ENCODE measurements at places on chromosomes 13 and 19.

DNA sequence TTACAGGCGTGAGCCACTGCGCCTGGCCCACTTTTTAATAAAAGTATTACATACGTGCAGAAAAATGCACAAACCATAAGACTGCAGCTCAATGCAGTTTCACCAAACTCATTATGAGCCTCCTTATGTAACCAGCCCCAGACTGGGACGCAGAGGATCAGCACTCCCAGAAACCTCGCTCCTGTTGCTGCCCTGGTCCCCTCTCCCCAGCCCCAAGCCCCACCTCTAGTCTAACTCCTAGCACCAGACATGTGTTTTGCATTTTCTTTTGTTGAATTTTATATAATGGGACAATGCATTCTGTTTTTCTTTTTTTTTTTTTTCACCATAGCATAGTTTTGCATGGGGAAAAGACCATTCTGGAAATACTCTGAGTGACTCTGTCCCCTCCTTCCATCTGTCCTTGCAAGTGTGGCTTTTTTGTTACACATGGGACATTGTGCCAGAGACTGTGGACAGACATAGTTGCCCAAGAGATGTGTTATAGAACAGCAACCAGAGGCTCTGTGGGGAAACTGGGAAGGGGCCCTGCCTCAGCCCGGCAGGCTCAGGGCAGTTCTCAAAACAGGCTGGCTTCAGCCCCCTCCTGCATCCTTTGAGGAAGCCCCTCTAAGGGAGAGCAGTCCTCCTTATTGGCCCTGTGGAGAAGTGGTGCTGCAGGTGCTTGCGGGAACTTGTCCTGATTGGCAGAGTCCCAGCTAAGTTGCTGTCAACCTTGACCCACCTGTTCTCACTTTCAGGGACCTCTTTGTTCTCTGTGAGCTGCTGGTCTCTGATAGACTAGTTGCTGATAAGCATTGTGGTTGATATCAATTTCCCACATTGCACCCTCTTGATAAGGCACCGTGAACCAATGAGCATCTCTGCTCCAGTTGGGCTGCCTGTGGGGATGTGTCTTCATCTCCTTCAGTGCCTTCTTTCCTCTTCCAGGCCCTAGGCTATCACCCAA lies 13.8 kb upstream of the OLFM4 start:
- no peak for DNase-seq

DNA sequence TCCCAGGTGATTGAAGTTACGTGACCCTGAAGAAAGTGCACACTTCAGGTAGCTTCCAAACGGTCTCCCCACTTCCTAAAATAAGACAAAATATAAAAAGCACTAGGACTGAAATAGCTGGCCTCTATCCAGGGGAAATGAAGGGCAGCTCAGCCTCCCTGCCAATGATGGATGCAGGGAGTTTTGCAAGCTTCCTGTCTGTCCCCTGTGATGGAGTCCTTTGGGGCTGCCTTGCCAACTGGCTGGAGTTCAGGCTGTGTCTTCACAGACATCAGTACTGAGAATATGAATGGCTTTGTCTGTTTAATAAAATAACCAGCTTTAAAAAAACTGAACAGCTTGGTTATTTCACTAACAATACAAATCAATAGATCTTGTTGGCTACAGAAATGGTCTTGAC lies 101.4 kb upstream of the GPR12 start:
- no peak for DNase-seq

- peak; percentile 22 for DNase-seq
These were observed 8.9 kb downstream of the ACTN4 start for GRCh38 chr19:38656171-38656981.

DNA sequence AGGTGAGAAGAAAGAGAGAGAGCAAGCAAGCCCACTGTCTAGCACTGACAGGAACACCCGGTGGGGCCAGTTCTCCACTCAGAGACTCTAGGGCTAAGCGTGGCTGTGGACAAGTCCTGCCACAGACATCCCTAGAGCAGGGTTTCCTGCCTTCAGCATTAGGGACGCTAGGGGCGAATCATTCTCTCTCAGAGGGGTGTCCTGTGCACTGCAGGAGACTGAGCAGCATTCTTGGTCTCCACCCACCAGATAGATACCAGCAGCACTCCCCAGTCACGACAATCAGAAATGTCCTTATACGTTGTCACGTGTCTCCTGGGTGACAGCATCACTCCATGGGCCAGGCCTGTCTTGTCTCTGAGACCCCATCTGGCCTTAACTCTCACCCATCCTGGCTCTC lies 1.5 kb downstream of the OR10H1 start:
- no peak for DNase-seq

GRCh38 chr19:16019691-16020448 lies 56.4 kb upstream of the TPM4 start:
- DNase-seq, result no peak

DNA sequence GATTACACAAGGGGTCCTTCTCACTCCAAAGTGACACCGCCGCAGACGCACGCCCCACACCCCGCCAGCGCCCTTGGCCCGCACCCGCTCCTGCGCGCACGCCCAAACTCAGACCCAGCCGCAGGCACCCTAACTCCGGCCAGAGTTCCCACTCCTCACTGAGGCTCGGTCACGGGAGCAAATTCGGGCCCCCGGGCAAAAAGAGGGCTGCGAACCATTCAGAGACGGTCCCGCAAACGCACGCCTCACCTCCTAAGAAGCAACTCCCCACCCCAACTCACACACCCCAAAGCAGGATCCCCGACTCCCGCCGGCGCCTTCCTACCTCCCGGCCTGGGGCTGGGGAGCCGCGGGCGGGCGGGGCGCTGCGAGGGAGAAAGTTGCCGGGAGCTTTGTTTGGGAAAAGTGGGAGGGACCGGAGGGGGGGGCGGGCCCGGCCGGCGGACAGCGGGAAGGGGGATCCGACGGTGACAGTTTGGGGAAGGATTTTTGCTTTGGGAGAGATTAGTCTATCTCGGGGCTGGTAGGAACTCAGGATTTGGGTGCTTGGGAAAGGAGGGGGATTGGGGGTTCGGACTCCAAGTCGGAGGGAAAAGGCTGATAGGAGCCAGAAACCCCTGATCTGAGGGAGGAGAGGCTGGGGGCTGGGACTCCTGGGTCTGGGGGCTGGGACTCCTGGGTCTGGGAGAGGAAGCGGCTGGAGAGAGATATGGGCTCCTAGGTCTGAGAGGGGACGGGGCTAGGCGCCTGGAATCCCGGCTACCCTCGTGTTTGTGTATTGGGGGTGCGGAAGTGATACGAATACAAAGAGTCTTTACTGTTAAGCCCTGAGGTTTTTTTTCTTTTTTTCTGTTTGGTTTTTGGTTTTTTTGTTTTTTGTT lies at the start of gene TEAD2:
Gene TEAD2 (minus strand): TSS at position 369 of the 881 bp plus-strand sequence. CDS start 2,341 bp downstream, outside the sequence.
- DNase-seq, result no peak

DNA sequence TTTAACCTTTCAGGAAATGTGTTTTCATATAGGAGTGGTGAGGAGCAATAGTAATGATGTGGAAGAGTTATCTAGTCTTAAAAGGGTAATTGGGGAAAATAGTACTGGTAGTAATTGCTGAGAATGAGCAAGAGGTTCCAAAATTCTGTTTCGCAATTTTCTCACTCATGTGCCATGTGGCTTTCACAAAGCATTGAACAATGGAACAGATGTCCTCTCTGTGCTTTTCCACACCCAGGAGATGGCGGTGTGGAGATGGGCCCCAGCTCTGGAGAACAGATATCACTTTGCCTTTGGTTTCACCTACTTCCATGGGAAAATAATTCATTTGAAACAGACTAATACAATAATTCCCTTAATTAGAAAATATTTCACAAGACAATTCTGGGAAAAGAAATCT lies 170.0 kb upstream of the SLC10A2 start:
- DNase-seq, result no peak

DNA sequence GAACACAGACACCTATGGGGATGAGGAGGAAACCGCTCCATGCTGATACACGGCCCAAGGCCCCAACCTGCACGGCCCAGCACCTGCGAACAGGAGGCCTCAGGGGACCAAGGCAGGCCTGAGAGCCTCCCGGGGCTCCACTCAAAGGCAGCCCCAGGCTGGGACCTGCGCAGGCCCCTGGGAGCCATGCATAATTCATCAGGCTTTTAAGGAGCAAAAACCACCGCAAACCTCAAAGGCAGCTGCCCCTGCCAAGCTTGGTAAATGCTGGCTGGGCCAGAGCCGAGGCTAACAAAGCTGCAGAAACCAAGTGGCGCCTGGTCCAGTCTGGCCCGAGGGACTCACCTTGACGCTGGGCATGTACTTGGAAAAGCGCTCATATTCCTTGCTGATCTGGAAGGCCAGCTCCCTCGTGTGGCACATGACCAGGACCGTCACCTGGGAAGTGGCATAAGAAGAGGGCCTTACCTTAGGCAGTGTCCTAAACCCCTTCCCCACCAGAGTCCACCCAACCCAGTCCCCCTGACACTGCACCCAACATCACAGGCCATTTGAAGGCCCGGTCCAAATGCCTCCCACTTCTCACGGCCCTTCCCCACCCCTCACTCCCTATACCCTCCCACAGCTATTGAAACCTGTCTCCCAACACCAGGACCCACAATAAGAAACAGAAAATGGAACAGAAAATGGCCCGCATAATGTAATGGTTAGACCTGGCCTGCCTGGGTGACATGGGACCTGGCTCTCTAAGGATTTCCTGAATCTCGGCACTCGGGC lies 7.8 kb downstream of the DDX39A start:
- DNase-seq, result no peak

DNA sequence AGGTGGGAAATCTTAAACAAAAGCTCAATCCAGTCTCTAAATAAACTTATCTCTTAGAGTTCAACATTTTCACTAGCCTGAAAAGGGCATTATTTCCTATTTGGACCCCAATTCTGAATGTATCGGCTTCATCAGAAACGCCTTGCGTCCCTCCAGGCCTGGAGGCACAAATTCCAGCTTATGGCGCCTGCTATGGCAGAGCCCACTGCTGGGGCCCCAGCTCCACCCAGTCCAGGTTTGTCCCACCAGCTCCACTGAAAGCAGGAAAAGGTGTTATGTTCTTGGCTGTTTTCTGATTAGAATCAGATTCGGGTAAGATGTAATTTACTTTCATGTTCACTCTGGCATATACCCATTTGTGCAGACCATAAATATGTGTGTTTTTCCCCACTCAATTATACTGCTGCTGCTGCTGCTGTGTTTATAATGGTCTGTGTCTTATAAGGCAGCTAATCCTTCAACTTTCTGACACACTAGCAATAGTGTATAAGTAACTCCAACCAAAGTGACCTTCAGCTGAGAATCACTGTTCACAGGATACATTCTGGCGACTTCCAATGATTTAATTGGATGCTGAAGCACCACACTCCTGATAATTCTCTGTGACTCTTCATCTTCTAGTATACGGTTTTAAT lies 6.4 kb downstream of the IRS2 start:
- no peak for DNase-seq

- DNase-seq, result no peak
These were observed 8.0 kb downstream of the IL17D start for GRCh38 chr13:20711301-20712044.

DNA sequence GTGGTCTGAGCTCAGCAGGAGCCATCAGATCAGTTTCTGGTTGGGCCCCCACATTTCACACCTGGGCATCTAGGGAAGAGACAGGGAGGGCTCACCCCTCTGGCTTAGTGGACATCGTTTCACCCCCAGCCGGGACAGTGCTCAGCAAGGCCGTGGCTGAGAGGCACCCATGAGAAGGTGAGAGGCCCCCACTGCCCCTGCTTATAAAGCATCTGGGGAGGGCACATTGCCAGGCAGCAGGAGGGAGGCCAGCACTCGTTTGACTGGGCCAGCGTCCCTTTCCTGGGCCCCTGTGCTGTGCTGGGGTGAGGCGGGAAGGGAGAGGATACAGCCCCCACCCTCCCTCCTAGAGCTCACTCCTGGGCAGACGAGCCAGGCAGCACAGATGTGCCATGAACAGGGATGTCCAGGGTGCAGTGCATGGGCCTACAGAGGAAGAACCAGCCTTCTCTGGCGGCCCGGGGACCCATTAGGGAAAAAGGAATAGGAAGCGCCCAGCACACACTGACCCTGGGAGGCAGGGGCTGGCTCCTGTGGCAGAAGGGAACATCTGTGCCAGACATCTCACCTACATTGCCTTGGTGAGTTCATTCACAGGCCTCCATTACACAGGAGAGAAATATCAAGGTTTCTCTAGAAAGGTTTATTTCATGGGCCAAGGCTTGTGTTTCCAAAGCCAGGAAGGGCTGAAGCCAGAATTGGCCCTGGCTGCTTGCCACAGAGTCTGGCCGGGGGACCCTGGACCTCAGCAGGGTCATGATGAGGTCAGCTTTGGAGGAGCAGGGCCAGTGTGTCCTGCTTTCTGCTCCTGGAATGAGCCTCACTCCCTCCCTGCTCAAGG lies 7.7 kb downstream of the AP1M1 start:
- no peak for DNase-seq

DNA sequence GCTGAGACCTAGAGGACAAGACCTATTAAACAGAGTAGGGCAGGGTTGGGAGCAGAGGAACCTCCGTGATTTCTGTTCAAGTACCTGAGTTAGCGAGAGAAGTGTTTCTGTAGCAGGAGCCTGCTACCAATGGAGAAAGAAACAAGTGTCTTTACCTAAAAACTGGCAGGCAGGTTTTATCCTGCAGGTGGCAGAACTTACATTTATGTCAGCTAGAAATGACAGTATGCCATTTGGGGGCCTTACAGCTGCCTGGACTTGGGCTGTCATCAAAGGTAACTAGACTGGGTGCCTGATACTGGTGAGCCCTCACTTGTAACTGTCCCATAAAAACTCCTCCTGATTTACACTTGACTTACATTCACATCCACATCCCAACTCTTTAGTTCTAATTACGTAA lies 185.3 kb upstream of the MIR17HG start:
- no peak for DNase-seq

GRCh38 chr19:47258434-47258833 lies 2.1 kb downstream of the CCDC9 start:
- no peak for DNase-seq

GRCh38 chr19:12495002-12495802 lies 10.6 kb upstream of the ZNF709 start:
- DNase-seq, result peak; percentile 91

- no peak for DNase-seq
These were observed 22.3 kb downstream of the OR10H3 start for GRCh38 chr19:15759962-15760565.

GRCh38 chr13:113059891-113060290 lies 45.7 kb upstream of the F7 start:
- no peak for DNase-seq

GRCh38 chr13:21310220-21310619 lies 133.8 kb downstream of the MRPL57 start:
- no peak for DNase-seq

- DNase-seq, result no peak
These were observed 7.4 kb upstream of the CYP4F3 start for GRCh38 chr19:15633082-15633835.

DNA sequence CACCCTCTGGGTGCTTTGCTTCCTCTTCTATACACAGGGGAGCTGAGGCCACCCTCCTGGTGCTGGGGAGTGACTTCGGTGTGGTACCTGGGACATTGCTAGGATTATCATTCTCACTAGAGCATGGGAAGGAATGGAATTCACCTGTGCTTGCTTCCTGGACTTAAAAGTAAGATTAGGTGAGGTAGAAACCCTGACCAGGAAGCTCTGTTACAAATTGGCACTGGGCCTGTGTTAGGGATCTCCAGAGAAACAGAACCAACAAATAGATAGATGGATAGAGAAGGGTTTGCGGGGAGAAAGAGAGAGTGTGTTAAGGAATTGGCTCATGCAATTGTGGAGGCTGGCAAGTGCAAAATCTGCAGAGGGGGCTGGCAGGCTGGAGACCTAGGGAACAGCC lies 13.9 kb upstream of the SIAH3 start:
- DNase-seq, result no peak

GRCh38 chr19:3507371-3508120 lies 1.4 kb downstream of the FZR1 start:
- DNase-seq, result peak; percentile 36
